ENCODE measurements at places on chromosomes 13 and 19.

GRCh38 chr13:20403826-20404225 is 121.8 kb downstream of the CRYL1 start:
- no peak for DNase-seq

- DNase-seq, result peak; percentile 59
Observed at GRCh38 chr13:36819739-36820090, 693 bp downstream of the RFXAP start.

- no peak for DNase-seq
Observed at GRCh38 chr13:42420304-42420703, 148.4 kb downstream of the AKAP11 start.

- no peak for DNase-seq
Observed at GRCh38 chr13:28532388-28533124, 37.6 kb upstream of the FLT1 start.

DNA sequence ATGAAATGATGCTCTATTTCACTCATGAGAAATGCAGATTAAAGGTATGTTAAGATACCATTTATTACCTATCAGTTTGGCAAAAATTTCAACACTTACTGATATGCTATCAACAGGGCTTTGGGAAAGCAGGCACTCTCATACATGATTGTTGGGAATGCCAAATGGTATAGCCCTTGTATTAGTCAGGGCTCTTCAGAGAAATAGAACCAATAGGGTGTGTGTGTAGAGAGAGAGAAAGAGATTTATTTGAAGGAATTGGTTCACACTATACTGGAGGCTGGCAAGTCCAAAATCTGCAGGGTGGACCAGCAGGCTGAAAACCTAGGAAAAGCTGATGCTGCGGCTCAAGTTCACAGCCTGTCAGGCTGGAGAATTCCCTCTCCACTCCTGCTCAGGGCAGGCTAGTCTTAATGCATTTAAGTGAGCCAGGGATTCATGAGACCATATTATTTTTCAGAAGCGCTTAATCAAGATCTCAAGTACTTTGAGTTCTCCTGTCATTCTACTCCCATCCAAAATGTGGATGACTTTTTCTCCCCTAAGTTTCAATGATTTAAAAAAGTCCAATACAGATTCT is 72.4 kb downstream of the NHLRC3 start:
- DNase-seq, result no peak

- no peak for DNase-seq
Observed at GRCh38 chr19:48511800-48512503, at the start of gene LMTK3. Gene LMTK3, minus strand, starts transcription at chr19:48511835. Its CDS starts 259 bp downstream, at chr19:48511576.

DNA sequence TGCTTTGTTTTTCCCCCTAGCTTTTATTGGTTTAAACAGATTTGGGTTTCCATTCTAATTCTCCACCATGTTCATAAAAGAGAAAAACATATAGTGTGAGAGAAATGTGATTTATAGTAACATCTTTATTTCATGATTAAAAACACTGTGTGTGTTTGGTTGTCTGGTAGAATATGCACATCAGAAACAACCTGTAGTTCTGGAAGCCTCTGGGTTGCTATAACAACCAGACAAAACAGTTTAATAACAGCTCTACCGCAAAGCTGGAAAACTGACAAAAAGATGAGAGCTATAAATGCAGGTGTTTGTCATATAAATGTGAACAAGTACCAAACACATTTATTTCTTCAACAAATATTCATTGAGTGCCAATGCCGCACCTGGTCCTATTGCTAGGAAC is 9.8 kb downstream of the KBTBD6 start:
- DNase-seq, result no peak

DNA sequence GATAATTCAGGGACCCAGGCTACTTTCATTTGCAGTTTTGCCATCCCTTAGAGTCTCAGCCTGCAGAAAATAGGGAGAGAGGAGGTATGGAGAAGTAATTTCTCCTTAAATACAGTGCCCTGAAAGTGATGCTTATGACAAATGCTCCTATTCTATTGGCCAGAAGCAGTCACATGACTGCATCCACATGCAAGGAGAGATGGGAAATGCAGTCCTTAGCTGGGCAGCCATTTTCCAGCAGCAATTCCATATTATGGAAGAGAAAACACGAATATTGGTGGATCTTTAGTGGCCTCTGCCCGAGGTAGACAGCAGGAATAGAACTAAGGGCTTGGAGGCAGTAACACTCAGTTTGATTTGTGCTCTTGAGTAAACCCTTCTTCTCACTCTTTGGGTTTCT is 39.4 kb downstream of the VAV1 start:
- no peak for DNase-seq

GRCh38 chr13:80548915-80549314 is 208.0 kb upstream of the SPRY2 start:
- no peak for DNase-seq

GRCh38 chr13:38405216-38405615 is 55.6 kb downstream of the UFM1 start:
- no peak for DNase-seq

DNA sequence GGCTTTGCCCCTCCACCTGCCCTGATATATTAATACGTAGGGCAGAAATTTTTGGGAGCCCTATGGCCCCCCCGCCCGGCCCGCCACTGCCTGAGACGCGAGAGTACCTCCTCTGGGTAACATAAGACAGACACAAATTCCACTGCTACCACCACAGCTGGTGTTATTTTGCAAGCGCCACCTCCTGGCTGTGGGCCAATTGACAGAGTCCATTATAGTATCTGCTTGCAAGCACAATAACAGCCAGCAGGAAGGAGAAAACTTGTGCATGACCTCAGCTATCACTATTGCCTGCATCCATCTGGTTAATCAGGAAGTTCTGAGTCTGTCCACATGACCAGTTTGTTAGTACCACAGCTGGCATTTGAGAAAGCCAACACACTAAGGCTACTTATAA is 25.3 kb upstream of the OR10H2 start:
- DNase-seq, result no peak

DNA sequence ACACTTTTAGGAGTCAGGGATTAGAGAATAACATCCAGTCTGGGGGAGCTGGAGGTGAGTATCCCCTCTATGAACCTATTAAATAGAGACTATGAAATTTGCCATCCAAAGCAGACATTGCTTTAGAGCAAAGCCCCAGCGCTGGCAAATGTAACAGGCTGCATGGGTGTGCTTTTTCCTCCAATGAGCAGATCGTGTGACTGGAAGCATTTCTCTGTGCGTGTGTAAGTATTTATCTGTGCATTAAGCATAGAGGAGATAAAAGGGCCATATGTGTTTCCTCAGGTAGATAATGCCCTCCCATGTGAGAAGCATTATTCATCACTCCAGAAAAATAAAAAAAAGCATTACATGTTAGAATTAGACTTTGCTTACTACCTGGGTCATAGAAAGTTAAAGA is 924 bp downstream of the TNFSF13B start:
- DNase-seq, result no peak

DNA sequence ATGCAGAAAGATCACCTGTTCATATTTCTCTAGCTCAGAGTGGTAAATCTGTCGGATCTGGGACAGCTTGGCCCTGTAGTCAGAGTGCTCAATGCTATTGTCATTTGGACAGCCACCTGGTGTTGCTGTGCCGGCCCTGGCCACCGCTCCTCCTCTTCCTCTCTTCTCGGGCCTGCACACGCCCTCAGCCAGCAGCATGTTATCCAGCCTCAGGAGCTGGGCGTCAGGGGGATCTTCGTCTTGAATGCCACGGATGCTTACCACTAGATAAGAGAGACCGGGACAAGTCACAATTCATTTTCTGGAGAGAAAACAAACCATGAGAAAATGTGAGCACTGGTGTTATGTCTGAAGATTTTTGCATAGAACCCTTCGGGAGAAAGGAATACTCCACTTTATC is 32.5 kb downstream of the CILP2 start:
- no peak for DNase-seq

GRCh38 chr13:38355595-38356119 is 6.0 kb downstream of the UFM1 start:
- no peak for DNase-seq

GRCh38 chr19:11950312-11950711 is 14.5 kb upstream of the ZNF763 start:
- DNase-seq, result no peak

GRCh38 chr13:29810145-29810742 is 40.2 kb downstream of the UBL3 start:
- no peak for DNase-seq

DNA sequence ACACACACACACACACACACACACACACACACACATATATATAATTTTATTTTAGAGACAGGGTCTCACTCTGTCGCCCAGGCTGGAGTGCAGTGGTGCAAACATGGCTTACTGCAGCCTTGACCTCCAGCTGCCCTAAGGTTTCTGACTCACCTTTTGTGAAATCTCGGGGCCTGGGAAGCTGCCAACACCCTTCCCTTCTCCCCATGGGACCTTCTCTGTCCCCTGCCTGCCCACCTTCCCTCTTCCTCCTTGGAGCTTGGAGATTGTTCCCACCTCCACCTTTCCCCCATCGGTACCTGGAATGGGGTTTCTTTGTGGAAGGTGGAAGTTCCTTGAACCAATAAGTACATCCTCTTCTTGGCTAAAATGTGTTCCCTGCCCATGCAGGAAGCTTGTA is 6.3 kb downstream of the ARRDC5 start:
- no peak for DNase-seq

DNA sequence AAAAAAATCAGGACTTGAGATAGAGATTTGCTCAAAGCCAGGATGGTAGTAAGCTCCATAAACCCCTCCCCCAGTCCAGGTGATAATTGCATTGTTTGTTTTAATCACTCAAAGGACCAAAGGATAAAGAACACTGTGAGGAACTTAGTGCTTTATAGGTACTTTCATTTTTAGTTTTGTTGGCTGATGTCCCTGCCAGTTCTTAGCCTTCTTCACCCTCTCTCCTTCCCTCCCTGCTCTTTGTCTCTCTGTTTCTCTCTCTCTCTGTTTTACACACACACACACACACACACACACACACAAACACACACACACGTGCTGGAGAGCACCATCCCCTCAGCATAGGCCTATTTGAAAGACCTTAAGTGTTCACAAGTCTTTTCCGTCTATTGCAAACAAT is 5.2 kb downstream of the FRY start:
- no peak for DNase-seq

GRCh38 chr13:108621462-108621861 is 7.9 kb upstream of the MYO16 start:
- DNase-seq, result no peak

DNA sequence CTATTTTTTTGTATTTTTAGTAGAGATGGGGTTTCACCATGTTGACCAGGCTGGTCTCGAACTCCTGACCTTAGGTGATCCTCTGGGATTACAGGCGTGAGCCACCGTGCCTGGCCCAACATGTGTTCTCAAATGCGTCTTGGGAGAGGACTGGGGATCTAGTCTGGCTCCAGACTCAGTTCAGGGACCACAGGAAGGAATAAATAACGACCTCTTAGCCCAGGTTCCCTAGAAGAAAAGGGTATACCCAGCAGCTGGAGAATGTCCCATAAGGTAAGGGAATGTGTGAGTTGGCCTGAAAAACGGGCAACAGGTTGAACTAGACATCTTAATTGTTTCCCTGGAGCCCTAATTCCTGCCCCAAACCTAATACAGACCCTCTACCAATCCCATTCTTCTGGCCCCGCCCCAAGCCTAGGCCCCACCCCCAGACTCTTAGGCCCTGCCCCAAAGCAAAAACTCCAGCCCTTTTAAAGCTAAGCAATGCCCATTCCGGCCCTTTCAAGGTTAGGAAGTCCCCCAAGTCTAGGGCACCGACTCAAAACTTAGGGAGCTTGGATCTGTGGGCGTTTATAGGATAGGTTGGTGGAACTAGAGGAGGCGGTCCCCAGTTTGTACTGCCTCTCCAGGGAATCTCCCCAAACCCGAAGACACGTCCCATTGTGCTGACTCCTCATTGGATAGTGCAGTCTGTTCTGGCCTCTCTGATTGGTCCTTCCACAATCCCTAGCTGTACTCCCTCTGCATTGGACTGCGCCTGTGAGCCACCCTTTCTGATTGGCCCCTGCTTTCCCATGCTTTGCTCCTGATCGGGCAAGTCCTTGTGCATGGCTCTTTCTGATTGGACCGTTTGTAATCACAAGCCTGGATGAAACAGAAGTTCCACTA is 5.4 kb upstream of the LRFN1 start:
- DNase-seq, result no peak

- no peak for DNase-seq
Observed at GRCh38 chr13:37618554-37618953, 20.0 kb upstream of the POSTN start.

- DNase-seq, result no peak
Observed at GRCh38 chr19:3142292-3142670, 6.4 kb downstream of the GNA15 start.

GRCh38 chr13:24081387-24081786 is 79.1 kb upstream of the SPATA13 start:
- no peak for DNase-seq

DNA sequence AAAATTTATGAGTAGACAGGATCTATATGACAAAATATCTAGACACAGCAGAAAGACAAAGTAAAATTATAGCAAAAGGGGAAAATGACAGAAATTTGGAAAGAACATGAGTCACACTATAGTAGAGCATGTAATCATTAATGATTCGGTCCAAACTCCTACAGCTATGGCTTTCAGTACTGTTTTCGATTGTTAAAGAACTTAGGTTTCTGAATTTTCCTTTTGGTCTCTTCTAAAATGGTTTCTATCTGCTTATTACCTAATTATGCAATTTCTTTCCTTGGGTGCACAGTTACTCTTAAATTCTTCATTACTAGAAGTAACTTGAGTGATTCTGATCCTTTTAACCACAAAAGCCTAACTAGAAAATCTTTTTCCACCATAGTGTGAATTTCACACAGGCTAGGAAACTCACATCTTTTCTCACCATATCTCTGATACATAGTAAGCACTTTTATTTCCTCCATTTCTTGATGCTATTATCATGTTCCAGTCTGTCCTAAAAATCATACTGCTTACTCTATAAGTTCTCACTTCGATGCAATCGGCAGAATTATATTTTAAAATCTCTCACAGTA is 1101.4 kb downstream of the PCDH9 start:
- DNase-seq, result no peak

GRCh38 chr13:29547153-29547552 is 48.3 kb downstream of the SLC7A1 start:
- no peak for DNase-seq

- no peak for DNase-seq
Observed at GRCh38 chr13:32938314-32938713, 77.9 kb upstream of the KL start.

GRCh38 chr13:31090961-31091624 is 70.6 kb downstream of the HSPH1 start:
- DNase-seq, result no peak

Data from NK-92 treated with Interleukin-12 subunit alpha and Interleukin-12 subunit beta, amount 100 ng/mL, for 24 hours (cell line).